ENCODE measurements at places on chromosomes 1 and 21. TPM values are rescaled to one million over a fixed set of nuclear protein-coding genes. Genes with fewer than 3 reads are reported as not detected.

Gene RAB25
- polyA plus RNA-seq: not detected

Gene SETD4
- 15.1 TPM for polyA plus RNA-seq

DNA sequence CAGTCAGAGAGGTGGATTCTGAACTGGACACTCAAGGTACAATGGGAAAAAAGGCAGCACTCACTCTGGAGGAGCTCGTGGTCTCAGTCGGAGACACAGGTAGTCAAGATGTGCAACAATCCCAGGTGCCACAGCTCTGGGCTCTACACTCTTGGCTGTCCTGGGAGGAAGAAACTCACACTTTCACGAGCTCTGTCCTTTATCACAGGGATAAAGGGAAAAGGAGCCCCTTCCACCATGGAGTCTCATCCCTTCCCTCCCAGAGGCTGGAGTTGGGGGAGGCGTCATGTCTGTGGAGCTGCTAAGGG is 20.3 kb downstream of the CDK18 start:
- H3K27ac ChIP-seq: no peak overlapping the region
- no peak overlapping the region for H3K4me3 ChIP-seq
- H3K36me3 ChIP-seq: no peaks in the 10 kb centered on the region

Gene PLA2G2E
- not detected for polyA plus RNA-seq

DNA sequence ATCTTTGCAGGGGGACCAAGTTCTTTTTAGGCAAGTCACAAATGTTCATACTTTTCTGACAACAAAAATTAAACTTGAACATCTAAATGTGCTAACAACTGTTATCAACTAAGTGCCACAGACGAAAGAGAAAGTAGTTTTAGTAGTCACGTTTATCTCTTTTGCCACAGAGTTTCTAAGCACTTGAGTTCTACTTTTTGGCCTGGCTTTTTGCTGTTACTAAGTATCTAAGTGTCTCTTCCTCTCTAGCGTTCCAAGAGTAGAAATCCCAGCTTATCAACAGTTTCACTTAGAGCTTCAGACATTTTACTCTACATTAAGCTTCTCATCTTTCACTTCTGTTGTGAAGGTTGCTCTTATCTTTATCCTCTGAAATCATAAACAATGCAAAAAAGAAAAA is 34.2 kb downstream of the GATAD2B start:
- H3K36me3 ChIP-seq: peaks cover 7% of the 10 kb centered on the region
- no peak overlapping the region for H3K4me3 ChIP-seq
- peak overlapping the region; percentile 28 for H3K27ac ChIP-seq
- DNase-seq: no peak
- H3K4me1 ChIP-seq: peaks cover 27% of the 10 kb centered on the region

DNA sequence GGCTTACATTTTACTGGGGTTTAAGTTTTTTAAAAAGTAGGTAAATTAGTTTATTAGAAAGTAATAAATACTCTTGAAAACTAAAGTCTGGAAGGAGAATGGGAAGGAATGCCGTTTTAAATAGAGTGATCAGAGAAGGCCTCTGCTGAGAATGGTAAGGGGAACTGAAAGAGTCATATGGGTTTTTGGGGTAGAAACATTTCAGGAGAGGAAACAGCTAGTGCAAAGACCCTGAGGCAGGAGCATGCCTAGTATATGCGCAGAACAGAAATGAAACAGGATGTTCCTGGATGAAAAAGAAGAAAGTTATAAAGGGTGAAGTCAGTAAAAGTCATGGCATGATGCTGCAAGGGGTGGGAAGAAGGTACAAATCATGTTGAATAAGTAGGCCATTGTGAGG is 38.9 kb downstream of the ZC3H11B start:
- H3K4me1 ChIP-seq: no peaks in the 10 kb centered on the region
- DNase-seq: no peak
- H3K4me3 ChIP-seq: no peak overlapping the region
- no peaks in the 10 kb centered on the region for H3K36me3 ChIP-seq
- no peak overlapping the region for H3K27ac ChIP-seq

GRCh38 chr1:22731924-22732720 is 21.5 kb downstream of the EPHB2 start:
- H3K4me3 ChIP-seq: no peak overlapping the region
- peaks cover 5% of the 10 kb centered on the region for H3K27me3 ChIP-seq
- H3K4me1 ChIP-seq: no peaks in the 10 kb centered on the region
- H3K27ac ChIP-seq: no peak overlapping the region
- no peak for DNase-seq
- H3K36me3 ChIP-seq: no peaks in the 10 kb centered on the region

Gene SPRR3
- not detected for polyA plus RNA-seq

- peak; percentile 54 for DNase-seq
- H3K4me3 ChIP-seq: no peak overlapping the region
- H3K4me1 ChIP-seq: no peaks in the 10 kb centered on the region
- no peaks in the 10 kb centered on the region for H3K36me3 ChIP-seq
- H3K27me3 ChIP-seq: peaks cover 10% of the 10 kb centered on the region
- H3K27ac ChIP-seq: no peak overlapping the region
Observed at GRCh38 chr1:114282751-114283403, 129.2 kb upstream of the SYT6 start.
